SK-N-SH (cell line): ENCODE measurements at places on chromosomes 11 and 22.

- DNase-seq: no peak
Measured at GRCh38 chr11:2665526-2666400, 34.0 kb downstream of the KCNQ1OT1 start.

DNA sequence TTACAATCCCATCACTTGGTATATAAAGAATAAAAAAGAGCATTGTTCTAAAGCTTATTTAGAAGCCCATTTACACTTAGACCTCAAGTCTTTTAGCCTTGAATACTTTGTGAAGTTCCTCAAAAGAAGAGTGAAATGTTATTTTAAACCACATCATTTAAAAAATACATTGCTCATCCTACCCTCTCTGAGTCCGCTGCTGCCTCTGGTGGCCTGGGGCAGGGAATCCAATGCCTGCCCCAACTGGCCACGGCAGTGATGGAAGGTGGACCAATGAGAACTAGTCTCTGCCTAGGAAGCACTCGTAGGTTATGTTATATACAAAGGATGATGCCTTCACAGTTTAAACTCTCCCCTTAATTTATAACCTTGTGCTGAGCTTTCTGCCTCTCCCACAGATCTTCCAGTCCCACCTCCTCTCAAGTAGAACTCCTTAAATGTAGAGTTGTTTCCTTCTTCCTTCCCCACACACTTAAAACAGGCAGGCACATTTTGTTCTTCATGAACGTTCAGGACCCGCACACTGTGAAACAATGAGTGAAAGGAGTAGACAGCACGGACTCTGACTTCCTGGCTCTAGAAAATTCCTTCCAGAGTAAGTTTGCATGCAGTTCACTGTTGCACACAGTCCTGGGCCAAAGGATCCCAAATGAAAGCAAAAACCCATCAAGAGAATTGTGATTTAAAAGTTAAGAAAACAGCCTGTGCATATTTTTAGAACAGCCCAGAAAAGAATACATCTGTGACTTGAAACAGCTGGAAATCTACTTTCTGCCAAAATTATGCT, 167.8 kb downstream of the RRAS2 start:
- no peak for DNase-seq

DNA sequence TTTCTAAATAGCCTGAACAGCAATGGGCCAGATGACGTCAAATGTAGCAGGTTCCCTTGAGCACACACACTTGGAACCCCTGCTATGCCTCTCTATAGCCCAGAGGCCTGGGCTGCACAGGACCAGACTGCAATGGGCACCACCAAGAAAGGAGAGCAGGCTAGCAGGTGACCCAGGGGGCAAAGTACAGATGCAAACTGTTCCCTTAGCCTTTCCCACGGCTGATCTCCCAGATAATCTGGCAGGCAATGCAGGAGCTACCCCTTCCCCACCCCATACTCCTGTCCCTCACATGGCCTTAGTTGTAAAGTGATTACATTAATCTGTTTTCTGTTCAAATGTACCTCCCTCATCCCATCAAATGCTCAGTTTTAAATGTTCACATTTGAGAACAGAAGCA, 41.3 kb downstream of the SMCO4 start:
- DNase-seq: no peak

- DNase-seq: no peak
Measured at GRCh38 chr11:81941998-81942397, 791.7 kb downstream of the FAM181B start.

GRCh38 chr11:72637198-72637597, 37.0 kb downstream of the PDE2A start:
- DNase-seq: no peak

DNA sequence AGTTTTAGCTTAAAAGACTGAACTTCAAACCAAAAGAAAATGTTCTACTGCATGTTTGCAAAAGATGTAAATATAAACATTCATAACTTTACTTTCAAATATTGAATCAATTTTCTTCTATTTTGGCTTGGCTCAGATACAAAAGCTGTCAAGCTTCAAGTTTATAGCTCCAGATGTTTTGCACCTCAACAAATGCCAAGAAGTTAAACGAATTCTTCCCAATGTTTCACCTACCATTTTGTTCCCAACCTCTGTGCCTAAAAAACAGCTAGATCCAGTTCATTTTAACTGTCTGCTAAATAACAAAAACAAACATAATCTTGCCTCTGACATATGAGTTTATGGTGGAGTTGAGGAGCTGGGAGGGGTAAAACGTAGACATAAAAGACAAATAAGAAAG, 76.5 kb downstream of the RAB30 start:
- DNase-seq: no peak
